CD4-positive, alpha-beta T cell treated with Interleukin-10 for 1 hour (primary cell): ENCODE measurements at places on chromosomes 2 and 18.

GRCh38 chr2:12725233-12726187 lies 8.8 kb downstream of the TRIB2 start:
- no peak for DNase-seq

DNA sequence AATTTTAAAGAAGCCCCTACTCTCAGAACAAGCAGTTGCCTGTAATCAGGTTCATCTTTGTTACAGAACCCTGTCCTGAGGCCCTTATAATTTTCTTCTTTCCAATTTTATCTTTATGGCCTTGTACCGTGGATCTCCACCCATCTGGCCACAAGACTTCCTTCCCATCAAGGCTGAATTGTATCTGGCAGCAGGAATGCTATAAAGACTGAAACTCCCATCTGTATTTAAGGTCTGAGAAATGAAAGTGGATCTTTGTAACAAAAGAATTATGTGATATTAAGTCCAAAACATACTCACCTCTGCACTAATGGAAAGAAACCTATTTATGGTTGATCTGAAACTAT lies 91.8 kb downstream of the METTL8 start:
- DNase-seq, result no peak

DNA sequence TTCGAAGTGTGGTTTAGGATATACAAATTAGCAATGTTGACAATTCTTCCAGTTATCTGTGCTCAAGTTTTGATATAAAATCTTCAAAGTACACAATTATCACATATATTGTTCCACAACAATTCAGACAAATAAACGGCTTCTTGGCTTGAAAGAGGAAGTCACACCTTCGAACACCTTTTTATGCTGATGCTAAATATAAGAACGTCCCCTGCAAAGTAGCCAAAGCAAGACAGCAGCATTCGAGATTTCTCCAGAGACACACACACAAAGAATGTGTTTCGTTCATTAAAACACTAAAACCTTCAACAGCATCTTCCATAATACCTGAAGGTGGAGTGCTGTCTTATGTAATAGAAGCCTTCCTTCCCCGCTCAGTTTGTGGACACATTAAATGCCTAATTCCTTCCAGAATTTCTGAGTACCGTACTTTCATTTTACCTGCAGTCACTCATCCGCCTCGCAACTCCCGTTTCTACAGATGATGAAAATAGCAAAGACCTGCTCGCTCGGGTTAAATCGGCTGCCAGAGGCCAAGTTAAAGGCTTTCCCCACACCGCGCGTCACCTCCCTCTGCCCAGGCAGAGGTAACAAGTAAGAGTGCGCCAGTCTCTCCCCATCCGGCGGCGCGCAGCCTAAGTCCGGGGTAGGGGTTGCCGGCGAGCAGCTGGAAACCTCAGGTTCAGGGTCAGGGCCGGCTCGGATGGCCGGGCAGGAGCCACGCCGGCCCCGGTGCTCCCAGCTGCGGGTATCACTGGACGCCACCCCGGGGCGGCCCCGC lies 847 bp downstream of the SERPINE2 start:
- peak; percentile 26 for DNase-seq

- no peak for DNase-seq
These were observed 203.4 kb upstream of the RND3 start for GRCh38 chr2:150690870-150691269.

GRCh38 chr2:143842836-143843235 lies 677.1 kb downstream of the ZEB2 start:
- no peak for DNase-seq

DNA sequence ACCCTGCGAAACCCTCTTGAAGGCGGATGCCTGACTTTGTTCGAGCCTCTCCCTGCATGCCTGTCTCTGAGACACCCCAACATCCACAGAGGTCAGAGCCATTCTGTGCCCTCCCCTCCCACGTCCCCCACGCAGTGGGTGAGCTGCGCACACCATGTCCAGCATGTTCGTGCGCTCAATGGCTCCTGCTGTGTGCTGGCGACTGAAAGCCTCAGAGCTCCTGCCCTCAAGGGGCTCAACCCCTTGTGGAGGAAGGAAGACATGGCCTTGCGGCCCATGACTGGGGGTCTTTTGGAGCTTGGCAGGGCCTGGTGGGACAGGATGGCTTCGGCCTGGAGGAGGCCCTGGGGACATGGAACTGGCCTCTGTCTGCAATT lies 45.7 kb downstream of the ANKMY1 start:
- DNase-seq, result no peak

DNA sequence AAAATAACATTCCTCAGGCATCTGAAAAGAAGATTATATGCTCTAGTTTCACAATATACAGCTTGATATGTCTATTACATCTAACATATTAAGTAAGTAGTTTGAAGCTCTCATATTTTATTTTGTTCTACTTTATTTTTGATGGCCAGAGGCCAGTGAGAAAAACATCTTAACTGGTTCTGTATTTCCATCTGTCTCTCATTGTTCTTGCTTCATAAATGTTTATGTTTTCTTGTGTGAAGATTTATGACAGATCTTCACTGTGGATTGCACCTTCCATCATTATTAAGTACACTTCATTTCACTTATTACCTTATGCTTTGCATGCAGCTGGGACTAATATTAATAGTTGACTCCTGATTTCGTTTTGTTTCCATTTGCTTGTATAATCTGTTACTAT lies 511.2 kb downstream of the TSN start:
- no peak for DNase-seq

GRCh38 chr2:237139123-237139675 lies 53.5 kb downstream of the COPS8 start:
- no peak for DNase-seq

- no peak for DNase-seq
These were observed 15.8 kb upstream of the HES6 start for GRCh38 chr2:238255636-238256035.

DNA sequence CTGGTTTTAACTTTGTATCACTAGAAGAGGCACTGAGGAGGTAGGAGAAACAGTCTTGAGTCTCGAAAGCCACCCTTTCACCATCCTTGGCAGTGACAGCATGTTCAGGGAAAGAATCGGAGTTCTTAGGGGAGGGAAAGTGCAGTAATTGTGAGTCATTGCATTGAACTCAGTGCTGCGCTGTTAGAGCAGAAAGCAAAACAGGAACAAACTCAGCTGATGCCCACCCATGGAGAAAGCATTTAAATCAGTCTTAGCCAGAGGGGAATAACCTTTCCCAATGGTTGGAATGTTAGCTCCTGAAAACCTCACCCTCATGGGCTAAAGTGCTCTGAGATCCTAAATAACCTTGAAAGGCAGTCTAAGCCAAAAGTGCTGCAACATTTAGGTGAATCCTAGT lies 845.6 kb upstream of the CNTNAP5 start:
- no peak for DNase-seq

DNA sequence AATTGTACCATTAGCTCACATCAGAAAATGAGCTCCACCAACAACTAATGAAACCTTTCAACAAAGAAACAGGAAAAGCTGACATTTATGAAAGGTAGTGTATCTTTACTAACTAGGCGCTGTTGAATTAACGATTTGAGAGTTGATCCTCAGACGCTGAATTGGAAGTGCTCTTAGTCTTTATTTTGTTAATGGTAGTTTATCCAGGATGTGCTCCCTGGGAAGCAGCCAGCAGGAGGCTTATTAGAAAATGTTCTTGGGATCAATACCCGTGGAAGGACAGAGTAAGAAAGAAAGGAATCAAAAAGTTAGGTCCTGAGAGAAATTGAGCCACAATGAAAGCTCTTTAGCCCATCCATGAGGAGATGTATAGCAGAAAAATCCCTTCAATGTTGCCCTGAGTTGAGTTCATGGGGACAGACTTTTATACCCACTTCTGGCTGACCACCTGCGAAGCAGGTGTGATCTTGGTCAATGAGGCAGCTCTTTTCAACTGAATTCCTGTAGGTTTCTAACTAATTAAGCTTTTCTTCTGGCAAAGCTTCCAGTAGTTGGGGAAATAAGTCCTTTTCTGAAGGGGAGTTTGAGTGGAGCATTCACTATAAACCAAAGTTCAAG lies 492.6 kb upstream of the REG3G start:
- DNase-seq, result no peak

DNA sequence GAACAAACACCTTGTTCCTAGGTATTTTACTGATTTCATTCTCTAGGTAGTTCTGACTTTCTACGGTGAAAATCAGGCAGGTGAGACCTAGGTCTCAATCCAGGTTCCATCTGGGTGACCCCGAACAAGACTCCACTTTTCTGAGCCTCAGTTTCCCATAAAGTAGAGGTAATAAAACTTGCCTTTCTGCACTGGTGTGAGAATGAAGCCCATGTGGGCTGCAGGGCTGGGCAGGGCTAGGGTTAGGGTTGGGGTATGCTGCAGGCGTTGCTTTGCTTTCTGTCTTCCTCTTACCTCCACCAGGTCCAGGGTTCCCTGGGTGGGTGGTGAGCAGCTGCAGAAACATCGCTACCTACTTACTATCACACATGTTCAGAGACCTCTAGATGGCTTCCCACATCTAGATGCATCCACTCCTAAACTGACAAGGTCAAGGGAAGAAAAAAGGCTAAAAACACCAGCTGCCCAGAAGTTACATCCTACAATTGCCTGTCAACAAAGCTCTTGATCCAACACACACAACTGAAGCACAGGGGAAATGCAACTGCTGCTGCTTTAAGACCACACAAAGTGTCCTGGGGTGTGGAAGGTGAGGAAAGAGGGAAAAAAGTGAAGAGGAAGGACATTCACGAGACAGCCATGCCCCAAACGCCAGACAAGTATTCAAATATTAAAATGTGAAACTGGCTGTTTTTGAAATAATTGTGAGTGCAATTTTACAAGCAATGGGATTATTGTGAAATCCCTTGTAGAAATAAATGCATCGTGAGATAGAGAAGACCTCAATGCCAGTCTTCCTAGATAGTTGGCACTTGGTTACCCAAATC lies 23.5 kb downstream of the MBP start:
- DNase-seq, result no peak

DNA sequence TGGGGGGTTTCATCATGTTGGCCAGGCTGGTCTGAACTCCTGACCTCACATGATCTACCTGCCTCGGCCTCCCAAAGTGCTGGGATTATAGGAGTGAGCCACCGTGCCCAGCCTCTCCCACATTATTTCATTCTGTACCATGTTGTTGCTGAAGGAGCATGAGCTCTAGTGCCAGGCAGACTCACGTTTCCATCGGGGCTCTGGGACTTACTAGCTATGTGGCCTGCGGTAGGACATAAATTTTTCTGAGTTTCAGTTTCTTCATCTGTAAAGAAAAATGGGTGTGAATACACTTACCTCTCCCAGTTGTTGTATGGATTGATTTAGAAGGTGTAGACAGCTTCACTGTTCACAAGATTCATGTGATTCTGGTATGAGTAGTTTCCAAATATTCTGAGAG lies 30.8 kb upstream of the CCL20 start:
- no peak for DNase-seq

GRCh38 chr2:31038385-31038784 lies 99.9 kb downstream of the GALNT14 start:
- no peak for DNase-seq

DNA sequence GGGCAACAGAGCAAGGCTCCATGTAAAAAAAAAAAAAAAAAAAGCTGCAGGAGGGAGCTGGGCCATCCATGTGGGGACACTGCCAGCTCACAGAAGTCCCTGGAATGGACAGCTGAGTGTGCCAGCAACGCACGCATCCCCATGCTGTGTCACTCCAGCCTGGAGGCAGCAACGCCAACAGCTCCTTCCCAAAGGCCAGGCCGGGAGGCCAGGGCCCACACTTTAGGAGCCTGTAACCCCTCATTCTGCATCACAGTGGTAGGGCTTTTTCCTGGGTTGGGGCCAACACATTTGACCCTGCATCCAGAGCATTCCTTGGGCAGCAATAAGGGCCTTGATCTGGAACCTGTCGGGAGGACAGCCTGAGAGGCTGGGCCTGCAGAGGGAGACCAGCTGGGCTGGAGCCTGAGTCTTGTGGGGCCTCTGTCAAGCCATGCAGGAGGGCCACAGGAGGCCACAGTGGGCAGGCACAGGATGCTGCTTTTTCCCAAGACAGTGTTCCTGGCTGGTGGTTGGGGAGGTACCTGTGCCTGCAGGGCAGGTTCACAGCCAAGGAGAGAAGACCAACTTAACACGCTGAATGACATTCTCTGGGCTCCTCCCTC lies 16.8 kb upstream of the KCNK3 start:
- no peak for DNase-seq

GRCh38 chr2:136310005-136310495 lies 192.1 kb upstream of the CXCR4 start:
- no peak for DNase-seq

DNA sequence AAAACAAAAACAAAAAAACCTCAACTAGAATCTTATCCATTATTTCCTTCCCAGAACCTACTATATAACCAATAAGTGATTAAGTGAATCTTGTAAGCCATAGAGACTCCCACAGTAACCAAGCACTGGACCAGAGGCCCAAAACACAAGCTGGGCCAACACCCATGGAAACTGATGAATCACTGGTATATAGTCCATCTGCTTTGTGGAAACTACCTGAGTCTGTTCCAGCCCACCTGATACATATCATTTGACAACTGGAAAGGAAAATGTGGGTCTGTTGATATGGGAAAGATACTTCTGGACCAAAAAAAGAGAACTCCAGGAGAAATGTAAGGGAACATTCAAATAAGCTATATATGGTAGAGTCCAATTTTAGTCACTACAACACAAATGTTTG lies 252.8 kb downstream of the MREG start:
- no peak for DNase-seq

DNA sequence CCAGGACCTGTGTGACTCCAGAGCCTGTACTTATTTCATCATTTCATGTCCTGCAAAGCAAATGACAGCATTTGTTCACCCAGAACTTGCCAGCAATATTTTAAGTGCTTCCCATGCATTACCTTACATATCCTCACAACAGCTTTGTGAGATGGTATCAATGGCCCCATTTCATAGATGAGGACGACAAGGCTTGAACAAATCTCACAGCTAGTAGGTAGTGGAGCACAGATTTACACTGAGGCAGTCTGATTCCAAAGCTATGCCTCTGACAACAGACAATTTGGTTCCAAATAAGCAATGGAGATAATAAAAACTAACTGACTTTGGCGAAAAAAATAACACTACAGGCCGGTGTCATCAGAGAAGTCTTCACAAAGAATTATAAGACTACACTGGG lies 33.5 kb downstream of the LRP2 start:
- DNase-seq, result no peak

GRCh38 chr2:235966396-235966795 lies 201.8 kb downstream of the GBX2 start:
- DNase-seq, result no peak

GRCh38 chr2:119490106-119490505 lies 34.2 kb downstream of the SCTR start:
- no peak for DNase-seq

DNA sequence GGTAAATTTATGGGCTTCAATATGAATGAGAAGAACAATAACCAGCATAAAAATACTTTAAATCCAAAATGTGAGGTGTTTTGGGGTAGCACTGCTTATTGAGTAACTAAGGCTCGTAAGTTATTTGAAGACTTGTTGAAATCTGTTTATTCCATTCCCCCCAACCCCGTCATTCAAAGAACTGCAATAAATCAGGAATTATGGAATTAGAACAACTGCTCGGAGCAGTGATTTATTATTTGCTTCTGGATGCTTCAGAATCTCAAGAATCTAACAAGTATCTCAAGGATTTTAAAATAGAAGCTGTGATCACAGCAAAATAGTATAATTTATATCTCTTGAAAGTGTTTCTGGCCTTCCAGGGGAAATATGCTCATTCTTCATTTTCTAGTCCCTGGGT lies 86.8 kb downstream of the EML6 start:
- no peak for DNase-seq

GRCh38 chr2:101638817-101639605 lies 58.5 kb upstream of the MAP4K4 start:
- DNase-seq, result no peak
